ENCODE measurements at places on chromosomes 3 and 15. TPM values are rescaled to one million over a fixed set of nuclear protein-coding genes. Genes with fewer than 3 reads are reported as not detected.

Gene GOLGA8T
- not detected for total RNA-seq

Gene CORO2B
- not detected for total RNA-seq

Gene GABRR3
- not detected for total RNA-seq

Gene TTLL13
- 0.29 TPM for total RNA-seq

Gene SV2B
- total RNA-seq, result 0.08 TPM

Gene CDC25A
- 50.9 TPM for total RNA-seq

Data from activated T-helper 1 cell treated with anti-CD3 and anti-CD28 coated beads, Interleukin-12 subunit alpha, Interleukin-12 subunit beta, Interleukin-2, Interleukin-4 antibody, amounts not matched to agents 30 ng/mL and 10 ng/mL and 1 ng/mL, durations not matched to agents 14 hours and 24 hours and 36 hours (primary cell).